ENCODE measurements at places on chromosomes 11 and 22.

DNA sequence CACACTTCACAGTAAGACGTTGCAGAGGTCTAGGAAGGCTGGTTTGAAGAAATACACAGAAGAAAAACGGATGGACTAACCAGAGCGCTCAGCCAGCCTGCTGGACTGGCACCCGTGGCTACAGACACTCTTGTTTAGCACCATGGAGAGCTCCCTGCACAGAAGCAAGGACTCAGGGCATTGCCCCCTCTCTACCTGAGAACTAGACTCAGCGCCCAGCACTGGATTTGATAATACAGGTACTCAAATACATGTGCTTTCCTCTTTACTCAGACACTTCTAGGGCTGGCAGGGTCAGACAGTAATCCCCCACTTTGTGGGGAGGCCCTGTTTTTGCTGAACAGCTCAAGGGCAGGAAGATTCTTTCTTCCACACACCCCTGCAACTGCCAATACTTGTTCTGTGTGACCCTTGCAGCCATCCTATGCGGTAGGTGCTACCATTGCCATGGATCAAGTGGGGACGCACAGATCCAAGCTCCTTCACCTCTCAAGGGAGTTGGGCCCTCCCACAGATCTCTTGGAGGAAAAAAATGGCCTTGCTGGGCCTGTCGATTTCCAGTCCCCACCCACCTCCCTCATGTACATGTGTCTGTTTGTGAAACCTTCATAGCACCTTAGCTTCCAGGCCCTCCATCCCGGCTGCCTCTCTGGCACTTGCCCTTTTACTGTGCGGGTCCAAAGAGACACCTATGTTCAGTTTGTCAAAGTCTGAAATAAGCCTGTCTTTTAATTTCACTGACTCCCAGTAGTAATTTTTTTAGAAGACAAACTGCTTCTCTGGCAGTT is 5.1 kb upstream of the P2RX6 start:
- DNase-seq, result peak; percentile 38

DNA sequence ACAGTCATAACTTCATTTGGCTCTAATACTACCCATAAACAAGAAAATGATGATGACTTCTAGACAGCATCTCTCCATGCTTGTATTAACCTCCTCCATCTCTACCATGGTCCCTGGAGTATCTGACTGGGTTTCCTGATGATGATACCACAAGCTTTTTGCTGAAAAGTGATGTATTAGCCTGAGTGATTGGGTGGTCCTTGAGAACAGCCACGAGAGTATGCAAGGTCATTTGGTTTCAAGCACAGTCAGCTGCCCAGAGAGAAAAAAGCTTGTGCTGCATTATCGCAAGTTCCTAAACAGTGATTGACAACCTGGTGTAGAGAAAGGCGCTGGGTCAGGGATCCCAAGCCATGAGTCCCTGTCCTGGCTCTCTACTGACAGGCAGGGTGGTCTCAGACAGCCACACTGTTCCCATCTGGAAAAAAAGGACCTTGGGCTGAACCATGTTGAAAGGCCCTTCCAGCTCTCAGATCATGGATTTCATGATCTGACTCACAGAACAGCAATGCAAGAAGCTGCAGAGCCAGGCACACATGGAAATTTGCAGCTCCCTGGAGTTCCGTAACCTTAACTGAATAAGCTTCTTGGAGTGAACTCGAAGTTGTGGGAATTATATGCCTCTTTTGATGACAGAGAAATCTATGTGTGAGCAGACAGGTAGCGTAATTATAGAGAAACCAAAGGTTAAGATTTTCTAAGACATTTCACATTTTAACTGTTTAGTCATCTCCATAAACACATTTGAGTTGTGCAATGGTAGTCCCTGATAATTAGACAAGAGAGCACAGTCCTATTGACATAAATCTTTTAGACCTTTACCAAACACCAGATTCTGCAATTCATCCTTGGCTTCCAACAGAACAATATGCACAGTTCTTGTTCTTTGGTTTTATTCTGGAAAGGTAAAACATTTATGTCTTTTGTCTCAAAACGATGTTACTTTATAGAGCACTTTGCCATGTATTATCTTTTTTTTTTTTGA is 54.1 kb upstream of the UBASH3B start:
- peak; percentile 72 for DNase-seq

DNA sequence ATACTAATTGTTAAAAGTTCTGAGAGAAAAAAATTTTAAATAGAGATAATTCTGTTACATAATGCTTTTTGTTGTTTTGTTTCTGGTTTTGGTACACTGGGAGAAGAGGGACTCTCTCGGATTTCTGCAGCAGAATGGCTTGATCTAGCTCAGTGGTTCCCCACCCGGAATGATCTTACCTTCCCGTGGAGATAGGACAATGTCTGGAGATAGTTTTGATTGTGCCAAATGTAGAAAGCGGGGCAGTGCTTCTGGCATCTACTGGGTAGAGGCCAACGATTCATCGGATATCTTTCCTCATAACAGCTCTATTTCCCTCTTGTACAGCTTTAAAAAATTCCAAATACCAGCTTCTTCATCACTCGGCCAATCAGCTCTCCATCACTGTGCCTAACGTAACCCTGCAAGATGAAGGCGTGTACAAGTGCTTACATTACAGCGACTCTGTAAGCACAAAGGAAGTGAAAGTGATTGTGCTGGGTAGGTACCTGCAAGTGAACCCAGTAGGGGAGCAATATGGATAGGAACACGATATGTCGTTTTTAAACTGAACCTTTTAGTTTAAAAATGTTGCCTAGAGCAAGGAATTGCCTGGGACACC is 13.2 kb downstream of the CRTAM start:
- no peak for DNase-seq

GRCh38 chr11:127345819-127346459 is 345.4 kb upstream of the KIRREL3 start:
- peak; percentile 33 for DNase-seq

GRCh38 chr22:44449061-44449682 is 48.9 kb downstream of the RTL6 start:
- peak; percentile 97 for DNase-seq

- DNase-seq, result no peak
Observed at GRCh38 chr22:39350757-39351688, 1.2 kb downstream of the SYNGR1 start.

- DNase-seq, result no peak
Observed at GRCh38 chr11:119185981-119186634, 833 bp downstream of the NHERF4 start.

GRCh38 chr11:88231894-88232482 is 56.7 kb upstream of the RAB38 start:
- DNase-seq, result peak; percentile 55

DNA sequence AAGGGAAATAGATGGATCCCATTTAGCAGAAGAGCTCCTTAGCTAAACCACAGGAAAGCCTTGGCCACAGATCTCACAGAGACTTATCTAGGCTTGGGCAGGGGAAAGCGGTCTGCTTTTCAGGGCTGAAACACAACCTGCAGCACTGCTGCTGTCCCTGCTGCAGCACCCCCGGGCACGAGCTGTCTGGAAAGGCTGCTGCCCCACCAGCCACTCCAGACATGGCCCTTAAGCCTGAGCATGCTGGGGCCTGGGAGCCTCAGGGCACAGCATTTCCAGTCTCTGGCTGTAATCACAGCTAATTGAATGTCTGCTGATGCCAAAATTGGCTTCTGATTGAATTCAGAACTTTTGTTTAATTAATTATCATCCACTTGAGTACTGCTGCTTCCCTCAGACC is 115.0 kb downstream of the TMPRSS5 start:
- no peak for DNase-seq

DNA sequence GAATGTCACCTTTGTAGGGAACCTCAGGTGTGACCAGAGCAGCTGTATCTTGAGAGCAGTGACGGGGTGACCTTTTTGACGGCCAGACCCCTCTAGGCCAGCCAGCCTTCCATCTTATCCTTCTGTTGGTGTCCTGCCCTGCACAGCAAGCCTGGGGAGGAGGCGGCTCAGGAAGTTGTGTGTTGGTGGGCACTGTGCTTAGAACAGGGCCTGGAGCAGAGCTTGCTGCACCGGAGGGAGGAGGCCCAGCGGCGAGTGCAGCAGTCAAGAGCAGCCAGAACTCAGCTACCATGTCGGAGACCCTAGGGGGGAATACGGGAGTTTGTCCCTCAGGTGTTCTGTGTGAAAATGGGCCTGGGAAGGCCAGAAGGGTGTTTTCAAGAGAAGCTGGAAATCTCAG is 129.4 kb downstream of the OSBP2 start:
- DNase-seq, result no peak

GRCh38 chr11:105862736-105863367 is 159.2 kb downstream of the MSANTD4 start:
- DNase-seq, result peak; percentile 43

DNA sequence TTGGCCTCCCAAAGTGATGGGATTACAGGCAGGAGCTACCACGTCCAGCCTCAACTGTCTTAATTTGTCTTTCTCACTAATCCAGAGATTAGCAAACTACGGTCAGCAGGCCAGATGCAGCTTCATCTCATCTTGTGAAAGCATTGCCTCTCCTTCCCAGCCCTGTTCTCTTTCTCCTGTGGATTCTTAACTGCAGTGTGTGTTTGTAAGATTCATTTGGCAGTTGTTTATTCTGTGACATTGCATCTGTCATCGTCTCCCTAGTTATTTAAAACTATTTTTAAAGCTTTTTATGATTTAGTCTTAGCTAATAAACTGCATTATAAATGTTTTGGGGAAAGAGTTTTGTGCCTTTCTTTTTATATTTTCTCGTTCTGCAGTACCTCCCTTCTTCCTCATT is 29.2 kb downstream of the RNF169 start:
- no peak for DNase-seq

- DNase-seq, result no peak
Observed at GRCh38 chr11:113317339-113317738, 3.0 kb downstream of the TTC12 start.

- no peak for DNase-seq
Observed at GRCh38 chr11:128372977-128373376, 214.4 kb downstream of the ETS1 start.

- DNase-seq, result no peak
Observed at GRCh38 chr11:114136686-114137640, 77.5 kb downstream of the ZBTB16 start.

DNA sequence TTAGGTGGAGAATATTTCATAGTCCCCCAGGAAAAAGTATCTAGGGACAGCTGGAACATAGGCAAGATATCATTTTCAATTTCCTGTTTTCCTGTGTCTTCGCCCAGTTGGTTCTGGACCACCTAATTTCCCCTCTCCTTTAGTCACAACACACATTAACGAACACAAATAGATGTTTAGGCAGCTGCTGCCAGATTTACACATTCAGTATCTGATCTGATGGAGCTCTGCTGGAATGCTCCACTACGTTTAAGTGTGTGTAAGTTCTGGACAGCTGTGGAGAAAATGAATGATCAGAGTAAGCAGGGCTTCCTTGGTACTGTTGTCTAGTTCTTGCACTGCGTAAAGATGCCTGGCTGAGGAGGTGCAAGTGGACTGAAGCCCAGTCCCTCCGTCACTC is 36.1 kb upstream of the CLPB start:
- no peak for DNase-seq

Measured in EL (cell line).